Activated naive CD8-positive, alpha-beta T cell treated with anti-CD3 and anti-CD28 coated beads for 36 hours (primary cell): ENCODE measurements at places on chromosomes 7 and 10. TPM values are rescaled to one million over a fixed set of nuclear protein-coding genes. Genes with fewer than 3 reads are reported as not detected.
A peak's percentile ranks its signal among the peaks of the same experiment; 100 is the strongest.

Gene PTPN20
- 1.8 TPM for total RNA-seq

Gene LIPM
- total RNA-seq = not detected

Gene SFRP4
- total RNA-seq = not detected

Gene NEURL1
- total RNA-seq = 3.1 TPM

Gene AP3M1
- total RNA-seq = 45.4 TPM

Gene GPR26
- not detected for total RNA-seq

Gene CCDC7
- 5.2 TPM for total RNA-seq

Gene NEBL
- total RNA-seq = 0.82 TPM

Gene RASA4B
- total RNA-seq = 23.6 TPM

Gene HMX3
- 0.24 TPM for total RNA-seq

Gene TWIST1
- not detected for total RNA-seq

- H3K27me3 ChIP-seq = peaks cover 3% of the 10 kb centered on the region
- no peak overlapping the region for H3K27ac ChIP-seq
- H3K4me1 ChIP-seq = peaks cover 14% of the 10 kb centered on the region
- no peak overlapping the region for H3K4me3 ChIP-seq
- H3K36me3 ChIP-seq = no peaks in the 10 kb centered on the region
- DNase-seq = no peak
Observed at GRCh38 chr7:150926066-150926465, 52.1 kb downstream of the KCNH2 start.

DNA sequence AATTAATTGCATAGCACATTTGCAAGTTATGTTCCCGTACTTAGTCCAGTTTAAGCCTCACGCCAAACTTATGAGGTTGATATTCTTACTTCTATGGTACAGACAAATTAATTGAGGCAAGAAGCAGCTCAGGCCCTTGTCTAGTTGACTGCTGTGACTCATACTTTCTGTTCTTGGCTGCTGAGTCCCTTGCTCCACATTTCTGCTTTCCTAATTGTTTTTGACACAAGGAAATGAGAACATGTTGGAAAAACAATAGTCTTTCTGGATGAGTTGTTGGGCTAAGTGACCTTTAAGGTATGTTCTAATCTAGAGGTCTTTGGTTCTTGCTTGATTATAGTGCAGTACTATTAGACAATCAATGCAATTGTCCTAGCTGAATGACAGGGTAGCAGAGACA lies 331.8 kb downstream of the NRG3 start:
- no peak overlapping the region for H3K4me3 ChIP-seq
- H3K36me3 ChIP-seq = no peaks in the 10 kb centered on the region
- no peaks in the 10 kb centered on the region for H3K4me1 ChIP-seq
- no peaks in the 10 kb centered on the region for H3K27me3 ChIP-seq
- no peak overlapping the region for H3K27ac ChIP-seq

GRCh38 chr7:2512713-2513112 lies 6.9 kb upstream of the LFNG start:
- no peak overlapping the region for H3K4me3 ChIP-seq
- no peaks in the 10 kb centered on the region for H3K36me3 ChIP-seq
- H3K27ac ChIP-seq = peak overlapping the region; percentile 88
- H3K27me3 ChIP-seq = no peaks in the 10 kb centered on the region
- H3K4me1 ChIP-seq = peaks cover 54% of the 10 kb centered on the region

DNA sequence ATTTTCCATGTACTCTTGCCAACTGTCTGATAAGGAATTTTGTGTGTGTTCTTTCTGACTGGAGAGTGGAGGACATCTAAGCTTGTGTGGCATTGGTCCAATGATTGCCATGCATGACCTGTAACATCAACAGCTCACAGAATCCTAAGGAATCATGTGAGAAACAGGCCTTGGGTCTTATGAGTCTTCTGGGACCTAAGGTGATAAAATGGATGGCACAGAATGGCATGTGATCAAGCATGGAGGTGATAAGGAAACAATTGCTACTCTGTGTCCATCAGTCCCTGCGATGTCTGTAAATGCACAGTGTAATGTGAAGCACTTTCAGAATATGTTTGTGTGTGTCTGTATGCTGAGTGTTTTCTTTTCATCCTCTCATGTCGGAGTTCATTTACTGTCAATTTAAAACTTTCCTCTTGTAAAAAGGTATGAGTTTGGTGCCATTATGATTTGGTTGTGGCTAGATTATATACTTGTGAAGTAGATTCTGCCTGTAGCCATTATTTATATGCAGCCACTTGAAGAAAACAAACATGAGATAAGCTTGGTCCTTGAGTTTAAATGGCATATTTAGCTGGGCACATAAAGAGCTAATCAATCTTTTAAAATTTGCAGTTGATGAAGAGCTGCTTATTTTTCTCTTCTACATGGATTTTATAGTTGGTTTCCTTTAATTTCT lies 127.5 kb downstream of the VPS50 start:
- no peak overlapping the region for H3K4me3 ChIP-seq
- peaks cover 7% of the 10 kb centered on the region for H3K36me3 ChIP-seq
- no peaks in the 10 kb centered on the region for H3K4me1 ChIP-seq
- no peak overlapping the region for H3K27ac ChIP-seq
- DNase-seq = no peak

GRCh38 chr7:2090526-2091520 lies 141.9 kb downstream of the MAD1L1 start:
- DNase-seq = no peak
- H3K4me1 ChIP-seq = peaks cover 20% of the 10 kb centered on the region
- H3K4me3 ChIP-seq = no peak overlapping the region
- H3K27ac ChIP-seq = no peak overlapping the region
- no peaks in the 10 kb centered on the region for H3K27me3 ChIP-seq

DNA sequence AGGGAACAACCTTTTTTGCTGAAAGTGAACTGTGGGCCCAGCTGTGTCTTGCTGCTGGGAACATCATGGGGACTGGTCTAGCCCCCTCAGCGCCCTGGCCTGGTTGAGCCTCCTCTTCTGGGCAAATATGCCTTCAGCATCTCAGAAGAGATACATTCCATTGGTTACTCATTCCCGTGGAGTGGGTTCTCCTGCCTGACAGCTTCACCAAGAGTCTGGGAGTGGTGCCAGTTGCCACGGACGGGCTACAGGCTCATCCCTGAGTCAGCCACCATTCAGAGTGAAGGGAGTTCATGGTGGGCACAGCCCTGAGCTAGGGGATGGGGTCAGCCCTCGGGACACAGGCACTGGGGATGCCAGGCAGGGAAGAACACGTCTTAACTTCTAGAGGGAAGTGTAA lies 81.9 kb downstream of the RAMP3 start:
- H3K4me3 ChIP-seq = no peak overlapping the region
- peaks cover 37% of the 10 kb centered on the region for H3K27me3 ChIP-seq
- no peaks in the 10 kb centered on the region for H3K36me3 ChIP-seq
- H3K27ac ChIP-seq = no peak overlapping the region
- no peak for DNase-seq

GRCh38 chr7:30795161-30795948 lies 24.1 kb downstream of the MINDY4 start:
- no peaks in the 10 kb centered on the region for H3K27me3 ChIP-seq
- no peak overlapping the region for H3K4me3 ChIP-seq
- H3K4me1 ChIP-seq = peaks cover 17% of the 10 kb centered on the region
- no peak overlapping the region for H3K27ac ChIP-seq
- no peaks in the 10 kb centered on the region for H3K36me3 ChIP-seq

DNA sequence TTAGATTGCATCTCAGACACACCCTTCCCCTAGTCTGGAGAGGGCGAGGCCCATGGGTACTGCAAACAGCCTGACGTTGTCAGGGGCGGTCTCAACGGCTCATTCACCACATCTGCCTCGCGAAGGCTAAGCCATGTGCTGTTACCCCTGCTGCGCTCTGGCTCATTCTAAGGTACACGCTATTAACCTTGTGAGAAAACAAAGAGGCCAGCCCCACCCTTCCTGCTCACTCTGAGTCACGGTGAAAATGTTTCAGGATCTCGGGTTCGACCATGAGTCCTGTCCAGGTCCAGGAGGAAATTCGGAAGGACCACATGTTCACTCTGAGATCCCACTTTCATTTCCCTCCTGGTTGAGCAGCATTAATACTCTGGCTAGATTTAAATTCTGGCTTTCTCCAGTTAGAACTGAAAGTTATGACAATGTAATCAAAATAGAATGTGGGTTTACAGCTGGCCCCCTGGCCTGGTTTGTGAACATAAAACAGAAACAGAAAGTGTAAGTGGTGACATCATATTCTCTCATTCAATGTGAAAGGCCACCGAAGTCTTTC lies 55.2 kb downstream of the EGFR start:
- H3K27ac ChIP-seq = no peak overlapping the region
- H3K4me1 ChIP-seq = peaks cover 11% of the 10 kb centered on the region
- no peak overlapping the region for H3K4me3 ChIP-seq
- peak; percentile 10 for DNase-seq

- no peak overlapping the region for H3K4me3 ChIP-seq
- peaks cover 19% of the 10 kb centered on the region for H3K27me3 ChIP-seq
- H3K27ac ChIP-seq = no peak overlapping the region
- no peaks in the 10 kb centered on the region for H3K36me3 ChIP-seq
Observed at GRCh38 chr7:155168597-155169480, 98.7 kb downstream of the HTR5A start.

DNA sequence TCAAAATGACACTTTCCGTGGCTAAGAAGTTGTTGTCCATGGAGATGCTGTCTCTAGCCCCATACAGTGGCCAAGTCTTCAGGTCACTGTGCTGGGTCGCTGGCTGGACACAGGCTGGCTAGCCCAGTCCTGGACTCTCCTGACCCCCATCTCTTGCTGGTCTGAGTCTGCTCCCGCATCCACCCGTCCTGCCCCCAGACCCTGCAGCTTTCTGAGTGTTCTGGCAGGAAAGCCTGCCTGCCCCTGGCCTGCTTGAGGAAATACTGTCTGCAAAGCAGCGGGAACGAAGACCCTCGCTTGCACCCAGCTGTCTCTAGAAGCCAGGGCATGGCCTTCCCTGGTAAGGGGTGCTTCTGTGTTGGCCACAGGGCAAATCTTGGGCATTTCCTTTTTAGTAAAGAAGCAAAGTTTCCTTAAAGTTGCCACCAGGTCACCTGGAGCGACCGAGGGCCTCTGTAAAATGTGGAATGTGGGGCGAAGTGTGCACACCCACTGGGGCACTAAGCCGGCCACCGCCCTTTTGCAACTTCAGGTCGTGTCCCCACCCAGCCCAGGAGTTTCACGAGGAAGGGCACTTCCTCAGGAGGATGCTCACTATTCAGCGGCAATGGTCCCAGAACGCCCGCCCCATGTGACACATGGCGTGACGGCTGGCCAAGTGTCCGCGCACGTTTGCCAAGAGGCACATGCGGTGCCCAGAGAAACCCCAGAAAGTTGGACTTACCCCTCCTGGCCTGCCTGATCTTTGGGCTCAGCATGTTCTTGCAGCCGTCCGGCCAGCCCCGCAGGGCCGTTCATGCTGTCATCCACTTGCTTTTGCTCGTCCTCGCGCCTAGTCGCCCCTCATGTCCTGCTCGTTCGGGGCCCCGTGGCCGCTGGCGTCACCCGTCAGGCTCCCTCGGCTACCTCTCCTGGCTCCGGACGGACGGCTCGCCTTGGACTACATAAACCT lies 558 bp downstream of the ARHGAP22 start:
- H3K36me3 ChIP-seq = no peaks in the 10 kb centered on the region
- no peak overlapping the region for H3K27ac ChIP-seq
- DNase-seq = no peak
- H3K4me3 ChIP-seq = peak overlapping the region; percentile 29
- peaks cover 42% of the 10 kb centered on the region for H3K27me3 ChIP-seq

DNA sequence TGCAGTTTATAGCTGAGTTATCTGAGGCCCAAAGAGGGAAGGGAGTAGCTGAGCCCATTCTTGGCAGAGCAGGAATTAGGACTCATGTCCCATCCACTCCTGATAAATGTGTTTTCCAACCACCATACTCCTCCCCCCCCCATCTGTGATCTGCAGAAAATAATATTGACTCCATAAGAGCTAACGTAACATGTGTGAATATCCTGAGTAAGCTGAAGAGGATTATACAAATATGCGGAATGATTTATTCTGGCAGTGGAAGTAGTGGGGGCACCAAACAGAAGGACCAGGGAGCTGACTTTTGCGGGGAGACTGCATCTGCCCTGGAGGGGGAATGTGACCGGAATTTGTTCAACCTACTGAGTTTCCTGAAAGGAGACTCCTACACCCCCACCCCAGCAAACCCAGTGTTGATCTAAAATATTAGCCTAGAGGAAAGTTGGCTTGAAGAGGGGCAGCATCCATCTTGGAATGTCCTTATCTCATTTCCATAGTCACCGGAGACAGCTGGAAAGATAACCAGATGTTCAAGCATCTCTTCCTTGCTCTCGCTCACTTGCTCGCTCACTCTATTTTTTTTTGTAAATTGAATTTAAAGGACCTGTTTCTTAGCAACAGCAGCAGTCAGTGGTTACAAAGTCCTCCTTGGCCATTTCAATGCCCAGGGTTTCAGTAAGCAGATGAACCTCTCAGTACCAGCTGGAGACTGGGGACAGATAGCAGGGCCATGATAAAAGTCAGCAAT lies 114.7 kb downstream of the RPS24 start:
- H3K27ac ChIP-seq = no peak overlapping the region
- no peaks in the 10 kb centered on the region for H3K4me1 ChIP-seq
- H3K4me3 ChIP-seq = no peak overlapping the region
- DNase-seq = no peak

- no peak overlapping the region for H3K4me3 ChIP-seq
- H3K36me3 ChIP-seq = no peaks in the 10 kb centered on the region
- H3K4me1 ChIP-seq = peaks cover 34% of the 10 kb centered on the region
- peaks cover 96% of the 10 kb centered on the region for H3K27me3 ChIP-seq
Observed at GRCh38 chr10:93072225-93072712, 1.4 kb upstream of the CYP26A1 start.

GRCh38 chr7:90771281-90771680 lies 175.2 kb downstream of the CDK14 start:
- no peak for DNase-seq
- H3K27ac ChIP-seq = no peak overlapping the region
- H3K36me3 ChIP-seq = no peaks in the 10 kb centered on the region
- H3K4me3 ChIP-seq = no peak overlapping the region

- no peak for DNase-seq
- peaks cover 3% of the 10 kb centered on the region for H3K4me1 ChIP-seq
- no peak overlapping the region for H3K27ac ChIP-seq
- H3K27me3 ChIP-seq = peaks cover 36% of the 10 kb centered on the region
- H3K36me3 ChIP-seq = no peaks in the 10 kb centered on the region
- H3K4me3 ChIP-seq = no peak overlapping the region
Observed at GRCh38 chr10:120077707-120078492, 185.4 kb downstream of the SEC23IP start.

DNA sequence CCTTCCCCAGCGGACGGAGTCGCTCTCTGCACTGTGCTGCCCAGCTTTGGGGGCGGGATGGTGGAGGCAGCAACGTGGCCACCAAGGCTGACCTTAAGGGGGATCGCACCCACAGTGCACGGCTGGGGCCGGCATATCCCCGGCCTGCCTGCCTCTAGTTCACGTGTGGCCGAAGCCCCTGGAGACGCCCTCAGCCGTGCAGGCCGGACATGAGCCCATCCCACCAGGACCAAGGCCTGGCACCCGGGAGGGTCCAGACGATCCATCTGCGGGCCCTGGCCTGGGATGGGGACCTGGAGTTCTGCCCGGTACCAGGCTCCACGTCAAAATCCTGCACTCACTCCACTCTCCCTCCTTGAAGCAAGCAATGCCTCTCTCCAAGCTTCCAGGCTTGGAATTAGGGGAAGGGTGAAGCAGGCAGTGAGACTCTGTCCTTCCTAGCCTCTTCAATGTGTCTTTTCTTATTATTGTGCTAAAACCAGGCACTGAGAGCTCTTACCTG lies 520.8 kb downstream of the REEP3 start:
- peak; percentile 1 for DNase-seq
- peaks cover 8% of the 10 kb centered on the region for H3K27me3 ChIP-seq
- no peak overlapping the region for H3K4me3 ChIP-seq
- peaks cover 6% of the 10 kb centered on the region for H3K4me1 ChIP-seq
- no peak overlapping the region for H3K27ac ChIP-seq

- no peak overlapping the region for H3K4me3 ChIP-seq
- peaks cover 37% of the 10 kb centered on the region for H3K4me1 ChIP-seq
- H3K27me3 ChIP-seq = no peaks in the 10 kb centered on the region
- no peak overlapping the region for H3K27ac ChIP-seq
Observed at GRCh38 chr10:93897070-93897780, 3.4 kb downstream of the SLC35G1 start.
